ENCODE measurements at places on chromosomes 16 and 17.

DNA sequence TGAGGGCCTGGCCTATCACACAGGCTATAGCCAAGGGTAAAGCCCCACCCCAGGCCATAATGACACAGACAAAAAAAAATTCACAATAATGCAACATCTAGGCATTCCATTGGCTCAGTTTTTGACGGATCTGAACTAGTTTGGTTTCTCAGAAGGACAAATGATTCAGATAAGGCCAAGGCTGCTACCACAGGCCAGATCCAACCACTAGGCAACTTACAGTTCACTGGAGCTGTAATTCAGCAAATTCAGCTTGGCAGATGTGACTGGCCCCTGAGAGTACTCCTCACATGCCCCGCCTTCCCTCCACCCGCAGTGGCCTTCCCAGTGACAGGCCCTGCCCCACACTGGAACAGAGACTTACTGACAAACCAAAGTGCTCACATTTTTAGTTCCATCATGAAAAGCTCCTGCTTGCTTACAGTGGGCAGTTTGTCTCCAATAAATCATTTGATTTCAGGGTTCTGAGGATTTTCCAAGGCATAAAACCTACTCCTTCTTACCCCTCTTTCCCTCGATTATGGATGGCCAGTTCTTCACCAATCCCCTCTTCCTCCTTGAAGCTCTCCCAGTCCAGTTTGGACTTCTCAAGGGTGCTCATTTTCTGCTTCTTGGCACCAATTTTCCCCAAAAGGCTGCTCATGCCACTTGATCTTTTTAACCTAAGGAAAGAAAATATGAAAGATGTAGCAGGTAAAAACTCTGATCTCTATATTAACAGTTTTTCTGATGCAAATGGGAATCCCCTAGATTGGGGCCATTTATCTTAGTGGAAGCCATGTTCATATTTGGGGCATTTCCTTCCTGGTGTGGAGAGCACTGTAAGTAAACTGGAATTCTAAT is 53.3 kb upstream of the BCAR1 start:
- peak; percentile 70 for DNase-seq

DNA sequence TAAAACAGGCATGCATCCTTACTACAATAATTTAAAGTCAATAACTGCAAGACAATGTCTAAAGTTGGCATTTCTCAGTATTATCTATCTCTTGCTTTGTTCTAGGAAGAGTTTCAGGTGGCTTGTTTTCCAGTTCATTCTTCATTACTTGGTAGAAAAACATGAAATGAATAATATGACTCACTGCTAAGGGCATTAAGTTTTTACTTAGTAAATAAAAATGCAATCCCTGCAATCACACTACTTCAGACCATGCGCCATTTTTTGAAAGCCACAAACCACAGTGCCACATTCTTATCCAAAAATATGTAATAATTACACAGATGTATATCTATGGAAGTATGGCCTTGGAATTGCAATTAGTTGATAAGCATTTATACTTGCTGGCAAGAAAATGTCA is 55.4 kb downstream of the CREBBP start:
- DNase-seq: peak; percentile 81

GRCh38 chr17:73071066-73071999 is 21.2 kb downstream of the SLC39A11 start:
- DNase-seq: peak; percentile 54

- peak; percentile 47 for DNase-seq
These were observed 69.8 kb downstream of the SHISA9 start for GRCh38 chr16:12971241-12971640.

DNA sequence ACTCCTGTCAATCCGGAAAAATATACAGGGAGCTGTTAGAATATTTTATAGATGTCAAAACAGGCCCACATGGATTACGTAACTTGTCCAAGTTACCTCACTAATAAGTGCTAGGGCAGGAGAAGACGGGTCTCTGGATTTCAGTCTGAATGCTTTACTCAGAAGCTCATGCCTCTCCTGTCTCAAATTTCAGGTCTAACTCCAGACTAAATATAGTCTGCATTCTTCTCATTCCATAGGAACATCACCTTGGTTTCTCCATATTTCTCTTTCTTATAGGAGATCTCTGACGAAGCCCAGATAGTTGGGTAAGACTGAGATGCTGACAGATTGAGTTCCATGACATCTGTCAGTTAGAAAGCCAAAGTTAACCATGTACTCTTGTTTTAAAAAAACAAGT is 174.2 kb downstream of the STX8 start:
- peak; percentile 79 for DNase-seq

DNA sequence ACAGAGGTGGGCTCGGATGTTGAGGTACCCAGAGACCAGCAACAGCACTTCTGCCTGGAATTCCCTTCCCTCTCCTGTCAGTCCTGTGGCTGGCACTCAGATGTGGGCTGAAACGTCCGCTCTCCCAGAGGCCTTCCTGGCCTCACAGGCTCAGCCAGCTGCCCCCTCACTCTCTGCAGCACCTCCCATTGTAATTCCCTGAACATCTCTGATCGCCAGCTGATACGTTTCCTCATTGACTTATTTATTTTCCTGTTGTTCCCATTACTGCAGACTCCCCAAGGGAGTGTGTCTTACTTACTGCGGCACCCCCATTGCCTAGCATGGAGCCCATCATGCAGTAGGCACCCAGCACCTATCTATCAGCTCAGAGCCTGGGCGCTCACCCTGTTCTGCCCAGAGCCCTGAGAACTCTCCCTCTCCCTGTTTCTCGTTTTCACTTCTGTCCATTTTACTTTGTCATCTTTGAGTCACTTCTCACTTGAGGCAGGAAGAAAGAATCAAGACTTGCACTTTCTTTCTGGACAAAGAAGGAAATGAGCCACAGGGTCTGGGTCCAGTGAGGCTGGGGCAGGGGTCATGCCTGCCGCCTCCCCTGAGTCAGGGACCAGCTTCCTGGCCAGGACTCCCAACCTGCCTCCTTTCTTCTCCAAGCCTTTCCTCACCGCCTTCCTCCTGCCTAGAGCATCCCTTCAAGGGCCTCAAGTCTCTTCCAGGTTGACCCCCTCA is 10.2 kb downstream of the CDH5 start:
- DNase-seq: no peak

DNA sequence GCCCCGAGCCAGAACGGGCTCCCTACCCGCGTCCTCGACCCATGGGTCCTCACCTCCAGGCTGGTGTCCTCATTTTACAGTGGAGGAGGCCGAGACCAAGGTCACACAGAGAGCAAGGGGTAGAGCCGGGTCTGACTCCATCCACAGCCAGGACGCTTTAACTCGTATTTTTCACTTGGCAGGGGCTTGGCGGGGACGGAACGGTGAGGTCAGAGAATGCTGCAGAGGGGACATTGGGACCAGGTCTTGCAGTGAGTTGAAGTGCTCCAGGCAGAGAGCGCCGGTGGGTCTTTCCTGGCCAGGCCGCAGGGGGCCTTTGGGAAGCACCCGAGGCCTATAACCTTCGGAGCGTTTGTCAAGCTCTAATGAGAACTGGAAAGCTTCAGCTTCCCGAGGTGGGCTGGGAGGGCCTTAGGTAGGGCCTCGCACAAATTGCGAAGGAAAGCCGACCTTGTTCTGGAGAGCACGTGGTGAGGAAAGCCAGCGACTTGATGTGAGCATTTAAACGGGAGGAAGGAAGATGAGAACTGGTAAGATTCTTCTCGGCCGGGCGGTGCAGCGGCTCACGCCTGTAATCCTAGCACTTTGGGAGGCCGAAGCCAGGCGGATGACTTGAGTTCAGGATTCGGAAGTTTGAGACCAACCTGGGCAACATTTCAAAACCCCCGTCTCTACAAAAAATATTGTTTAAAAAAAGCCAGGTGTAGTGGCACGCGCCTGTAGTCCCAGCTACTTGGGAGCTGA is 908 bp upstream of the CLUH start:
- no peak for DNase-seq

DNA sequence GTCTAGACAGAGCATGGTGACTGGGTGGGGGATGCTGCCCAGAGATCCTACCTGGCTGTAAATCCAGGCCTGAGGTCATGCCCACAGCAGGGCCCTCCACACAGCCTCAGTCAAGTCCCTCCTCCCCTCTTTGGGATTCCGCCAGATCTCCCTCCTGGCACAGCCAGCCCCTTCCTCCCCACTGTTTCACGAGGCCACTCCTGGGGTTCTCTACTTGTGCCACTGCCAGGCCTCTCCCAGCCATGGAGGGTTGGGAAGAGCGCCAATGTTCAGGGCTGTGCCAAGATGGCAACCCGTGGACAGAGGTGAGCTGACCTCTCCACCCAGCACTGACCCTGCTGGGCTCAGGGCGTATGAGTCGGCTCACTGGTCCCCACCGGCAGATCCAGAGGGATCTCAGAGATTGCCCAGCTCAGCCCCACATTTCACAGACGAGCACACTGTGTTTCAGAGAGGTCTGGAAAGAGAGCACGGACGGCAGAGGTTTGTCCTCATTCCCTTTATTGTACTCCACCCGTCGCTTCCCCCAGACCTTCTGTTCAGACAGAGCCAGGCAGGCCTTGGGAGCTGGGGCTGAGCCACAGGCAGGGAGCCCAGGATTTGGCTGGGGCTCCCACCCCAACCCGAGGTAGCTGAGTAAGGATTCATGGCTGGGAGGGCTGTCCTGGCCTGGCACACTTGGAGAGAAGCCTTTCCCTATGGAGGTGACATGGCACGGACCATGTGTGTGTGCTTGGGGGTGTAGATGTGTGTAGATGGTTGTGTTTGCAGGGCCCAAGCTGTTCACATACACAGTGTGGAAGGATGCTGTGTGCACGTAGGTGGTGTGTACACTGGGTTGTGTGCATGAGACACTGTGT is 3.5 kb upstream of the CAMKK1 start:
- DNase-seq: no peak

- no peak for DNase-seq
These were observed 6.4 kb upstream of the ARHGDIA start for GRCh38 chr17:81877569-81877968.

- no peak for DNase-seq
These were observed 324.0 kb downstream of the KCNJ2 start for GRCh38 chr17:70493277-70493874.

DNA sequence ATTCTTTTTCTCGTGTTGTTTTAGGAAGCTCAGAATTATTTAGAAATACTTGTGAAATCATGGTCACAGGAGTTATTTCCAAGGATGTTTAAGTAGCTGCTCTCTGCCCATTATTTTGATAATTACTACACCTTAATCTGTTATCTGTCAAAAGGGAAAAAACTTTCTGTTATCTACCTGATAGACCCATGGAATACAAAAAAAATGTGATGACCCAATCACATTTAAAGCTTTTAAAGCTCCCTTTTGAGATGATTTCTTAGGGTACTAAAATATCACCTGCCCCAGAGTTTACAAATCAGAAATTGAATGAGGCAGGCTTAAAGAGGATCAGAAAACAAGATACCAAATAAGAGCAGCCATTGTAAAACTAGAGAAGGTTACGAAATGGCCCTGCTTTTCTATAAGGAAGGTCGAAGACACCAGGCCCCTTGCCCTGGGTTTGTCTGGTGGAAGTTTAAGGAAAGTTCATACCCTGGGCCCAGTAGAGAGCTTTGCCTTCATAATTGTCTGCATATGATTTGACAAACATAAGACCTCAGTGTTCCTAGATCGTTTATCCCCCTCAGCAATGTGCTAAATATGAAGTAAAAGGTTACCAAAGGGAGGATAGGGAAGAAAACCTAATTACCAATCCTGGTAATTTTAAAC is 149.9 kb upstream of the TBX2 start:
- no peak for DNase-seq

DNA sequence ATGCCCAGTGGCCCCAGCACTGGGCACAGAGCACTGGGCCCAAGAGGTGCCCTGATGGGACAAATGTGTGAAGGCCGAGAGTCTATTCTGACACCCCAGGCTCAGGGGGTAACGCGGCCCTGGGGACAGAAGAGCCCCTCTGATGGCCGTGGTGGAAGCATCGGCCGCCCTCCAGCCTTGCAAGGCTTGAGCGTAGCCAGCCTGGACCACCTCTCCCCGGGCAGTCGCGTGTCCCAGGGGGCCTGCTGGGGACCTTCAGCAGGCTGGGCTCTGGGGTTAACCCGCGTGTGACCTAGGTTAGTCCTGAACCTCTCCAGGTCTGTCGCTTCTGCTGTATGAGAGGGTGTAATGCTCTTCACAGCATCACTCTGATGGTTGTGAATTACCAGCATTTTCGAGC is 40.8 kb downstream of the NOS2 start:
- DNase-seq: no peak

GRCh38 chr17:72816406-72816805 is 276.1 kb downstream of the SLC39A11 start:
- no peak for DNase-seq

- no peak for DNase-seq
These were observed 2.4 kb downstream of the NDRG4 start for GRCh38 chr16:58502217-58502921.

- peak; percentile 2 for DNase-seq
These were observed 19.3 kb downstream of the SPECC1 start for GRCh38 chr17:20028443-20028842.

DNA sequence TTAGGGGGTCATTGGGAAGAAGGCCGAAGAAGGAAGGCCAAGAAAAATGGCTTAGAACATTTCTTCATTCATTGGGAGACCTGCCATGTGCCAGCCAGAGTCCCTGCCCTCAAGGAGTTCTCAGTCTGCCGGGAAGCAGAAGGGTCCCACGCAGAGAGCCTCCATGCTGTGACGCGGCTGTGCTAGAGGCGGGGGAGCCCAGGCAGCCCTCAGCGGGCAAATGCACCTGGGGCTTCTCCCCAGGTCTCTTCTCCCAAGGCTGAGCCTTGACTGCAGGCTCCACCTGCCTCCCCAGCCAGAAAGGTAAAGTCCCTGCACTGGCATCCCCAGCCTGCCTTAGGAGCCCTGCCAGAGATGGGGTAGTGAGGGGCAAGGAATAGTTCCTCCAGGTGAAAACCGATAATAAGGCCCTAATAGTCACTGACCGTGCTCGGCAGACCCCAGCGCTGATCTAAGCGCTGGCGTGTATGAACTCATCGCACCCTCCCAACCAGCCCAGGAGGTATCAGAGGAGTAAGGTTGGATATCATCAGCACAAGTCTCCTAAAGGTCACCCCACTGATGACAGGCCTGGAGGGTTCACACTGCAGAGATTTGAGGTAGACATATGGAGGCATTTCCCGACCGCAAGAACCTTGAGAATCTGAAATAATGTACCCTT is 6.0 kb upstream of the CDR2L start:
- no peak for DNase-seq

- DNase-seq: no peak
These were observed 85.1 kb upstream of the TBX2 start for GRCh38 chr17:61314368-61315078.

DNA sequence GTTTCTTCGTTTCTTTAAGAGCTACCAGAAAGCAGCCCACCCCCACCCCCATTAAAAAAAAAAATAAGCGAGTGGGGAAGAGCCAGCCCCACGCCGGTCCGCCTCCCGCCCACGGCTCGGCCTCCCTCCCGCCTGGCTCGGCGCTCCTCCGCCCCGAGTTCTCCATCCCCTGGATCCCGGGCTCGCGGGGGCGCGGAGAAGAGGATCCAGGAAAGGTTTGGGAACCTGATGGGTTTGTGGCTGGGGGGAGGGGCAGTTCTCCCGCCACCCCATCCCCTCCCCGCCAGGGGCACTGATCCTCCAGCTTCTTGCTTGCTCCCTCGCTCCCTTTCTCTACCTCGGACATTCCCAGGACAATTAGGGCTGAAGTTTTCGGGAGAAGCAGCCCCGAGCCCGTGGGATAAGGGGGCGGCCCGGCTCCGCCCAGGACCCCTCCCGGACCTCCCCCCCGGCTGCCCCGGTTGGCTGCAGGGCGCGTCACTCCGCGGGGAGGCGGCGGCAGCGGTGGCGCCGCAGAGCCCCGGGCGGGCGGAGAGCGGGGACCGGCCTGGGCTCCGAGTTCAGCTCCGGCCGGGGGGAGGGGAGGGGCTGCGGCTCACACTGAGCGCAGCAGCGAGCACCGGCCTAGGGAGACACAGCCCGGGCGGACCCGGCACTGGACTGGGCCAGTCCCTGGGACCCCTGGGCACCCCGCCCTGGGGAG is 1.0 kb upstream of the SALL1 start:
- peak; percentile 93 for DNase-seq
